ENCODE measurements at places on chromosomes 5 and 9.

- DNase-seq, result no peak
These were observed 22.1 kb downstream of the GABRP start for GRCh38 chr5:170805666-170806065.

DNA sequence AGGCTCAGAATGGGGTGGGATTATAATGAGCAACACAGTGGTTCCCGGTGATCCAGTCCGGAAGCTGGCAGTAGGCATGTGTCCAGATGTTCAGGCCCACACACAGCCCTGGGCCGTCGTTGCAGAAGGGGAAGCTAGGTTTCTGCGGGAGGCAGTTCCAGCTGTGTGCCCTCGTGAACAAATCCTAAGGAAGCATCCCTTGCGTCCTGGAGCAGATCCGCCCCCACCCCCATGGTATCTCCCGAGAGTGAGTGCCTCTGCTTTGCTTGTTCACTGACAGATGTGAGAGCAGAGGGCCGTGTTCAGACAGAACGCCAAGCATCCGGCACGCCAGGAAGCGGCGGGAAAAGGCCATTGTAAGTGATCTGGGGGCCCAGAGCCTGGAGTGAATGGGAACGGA lies 104.8 kb downstream of the PDE6A start:
- DNase-seq, result no peak

GRCh38 chr5:17412760-17413671 lies 85.0 kb upstream of the TAF11L2 start:
- no peak for DNase-seq

DNA sequence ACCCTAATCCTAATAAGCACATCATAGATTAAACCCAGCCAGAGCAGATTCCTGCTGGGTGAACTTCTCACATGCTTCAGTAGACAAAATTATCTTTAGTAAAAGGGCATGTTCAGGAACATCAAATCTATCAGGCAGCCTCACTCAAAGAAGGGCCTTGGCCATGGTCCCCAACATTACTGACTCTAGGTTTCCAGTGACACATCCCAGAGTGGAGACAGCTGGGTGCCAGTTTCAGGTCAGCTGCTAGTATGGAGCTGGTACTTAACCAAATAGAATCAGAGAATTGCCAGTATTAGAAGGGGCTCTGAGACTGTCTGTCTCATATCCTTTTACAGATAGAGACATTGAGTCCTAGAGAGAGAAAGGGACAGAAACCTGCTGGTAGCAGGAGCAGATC lies 44.1 kb upstream of the GALNT10 start:
- no peak for DNase-seq

GRCh38 chr9:13845460-13845859 lies 468.5 kb downstream of the NFIB start:
- DNase-seq, result no peak

GRCh38 chr5:127980843-127981242 lies 102.7 kb upstream of the SLC12A2 start:
- DNase-seq, result no peak

GRCh38 chr5:174327317-174327864 lies 281.9 kb downstream of the NSG2 start:
- no peak for DNase-seq

DNA sequence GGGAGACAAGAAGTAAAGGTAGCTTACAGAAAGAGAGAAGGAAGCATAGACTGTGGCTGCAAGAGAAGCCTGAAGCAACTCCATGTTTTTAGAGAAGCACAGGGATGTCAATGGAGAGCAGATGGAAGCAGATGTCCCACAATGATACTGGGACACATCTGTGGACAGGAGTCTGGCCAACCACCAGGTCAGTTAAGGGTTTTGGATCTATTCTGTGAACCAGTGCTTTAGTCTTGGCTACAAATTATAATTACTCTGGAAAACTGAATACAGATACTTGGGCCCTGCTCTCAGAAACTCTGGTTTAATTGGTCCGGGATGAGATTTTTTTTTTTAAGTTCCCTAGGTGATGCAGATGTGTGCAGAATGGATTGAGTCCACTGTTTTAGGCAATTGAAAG lies 592.8 kb downstream of the CSNK1G3 start:
- DNase-seq, result no peak

DNA sequence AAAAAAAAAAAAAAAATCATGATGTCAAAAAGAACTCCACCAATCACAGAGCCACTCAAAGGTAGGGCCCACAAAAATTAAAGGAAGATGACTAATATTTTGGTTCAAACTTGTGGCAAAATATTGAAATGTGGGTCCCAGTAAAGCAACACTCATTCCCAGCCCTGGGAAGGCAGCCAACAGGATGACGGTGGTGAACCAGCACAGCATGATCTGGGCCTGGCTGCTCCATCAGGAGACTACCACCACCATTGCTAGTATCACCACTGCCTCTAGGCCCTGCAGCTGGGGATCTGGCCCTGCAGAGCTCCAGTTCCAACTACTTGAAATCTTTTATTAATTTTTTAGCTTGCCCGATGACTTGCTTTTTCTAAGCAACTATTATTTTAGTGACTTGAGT lies 206.8 kb upstream of the ITGA1 start:
- no peak for DNase-seq

DNA sequence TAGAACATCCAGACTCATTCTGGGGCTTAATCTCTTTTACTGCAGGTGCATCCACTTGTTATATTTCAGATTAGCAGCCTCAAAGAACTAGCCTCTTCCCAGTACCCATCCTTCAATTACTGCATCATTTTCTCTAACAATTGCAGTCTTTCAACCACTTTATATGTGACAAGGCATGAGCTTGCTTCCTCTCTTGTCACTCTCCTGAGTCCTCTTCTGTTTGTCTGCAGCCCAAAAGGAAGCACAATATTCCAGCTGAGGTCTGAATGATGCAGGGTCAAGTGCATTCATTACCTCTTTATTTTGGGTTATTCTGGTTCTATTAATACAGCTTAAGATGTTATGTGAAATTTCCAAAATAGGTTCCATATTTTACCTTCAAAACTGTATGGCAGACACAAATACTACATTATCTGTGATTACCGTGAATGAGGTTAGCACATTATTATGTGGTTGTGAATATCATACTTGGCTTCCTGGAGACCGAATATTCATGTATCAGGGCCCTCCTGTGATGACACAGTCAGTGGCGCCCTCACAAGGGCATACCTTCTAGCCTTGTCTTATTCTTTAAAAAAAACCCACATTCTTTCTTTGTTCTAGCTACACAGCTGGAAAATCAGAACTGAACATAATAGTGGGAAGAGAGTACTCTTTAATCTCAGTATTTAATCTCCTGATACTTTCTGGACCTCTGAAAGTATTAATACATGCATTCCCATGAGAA lies 323.8 kb downstream of the PDE4D start:
- DNase-seq, result no peak

DNA sequence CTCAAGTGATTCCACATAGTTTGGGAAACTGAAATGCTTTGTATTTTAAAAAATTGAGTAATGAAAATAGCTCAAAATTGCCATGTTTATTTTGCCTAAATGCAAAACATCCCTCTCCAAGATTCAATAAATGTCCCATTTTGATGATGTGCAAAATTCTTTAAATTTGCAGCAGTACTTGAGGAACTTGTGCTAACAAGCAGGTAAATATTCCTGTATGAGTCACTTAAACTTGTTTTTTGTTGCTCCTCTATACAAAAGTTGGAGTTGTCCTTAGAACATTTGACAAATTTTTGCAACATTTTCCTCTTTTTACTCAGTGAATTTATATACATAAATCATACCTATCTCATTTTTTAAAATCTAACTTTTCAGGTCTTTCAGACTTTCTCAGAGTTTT lies 280.2 kb downstream of the CDH12 start:
- no peak for DNase-seq

- DNase-seq, result no peak
These were observed 12.7 kb downstream of the CNTFR start for GRCh38 chr9:34576597-34577399.

DNA sequence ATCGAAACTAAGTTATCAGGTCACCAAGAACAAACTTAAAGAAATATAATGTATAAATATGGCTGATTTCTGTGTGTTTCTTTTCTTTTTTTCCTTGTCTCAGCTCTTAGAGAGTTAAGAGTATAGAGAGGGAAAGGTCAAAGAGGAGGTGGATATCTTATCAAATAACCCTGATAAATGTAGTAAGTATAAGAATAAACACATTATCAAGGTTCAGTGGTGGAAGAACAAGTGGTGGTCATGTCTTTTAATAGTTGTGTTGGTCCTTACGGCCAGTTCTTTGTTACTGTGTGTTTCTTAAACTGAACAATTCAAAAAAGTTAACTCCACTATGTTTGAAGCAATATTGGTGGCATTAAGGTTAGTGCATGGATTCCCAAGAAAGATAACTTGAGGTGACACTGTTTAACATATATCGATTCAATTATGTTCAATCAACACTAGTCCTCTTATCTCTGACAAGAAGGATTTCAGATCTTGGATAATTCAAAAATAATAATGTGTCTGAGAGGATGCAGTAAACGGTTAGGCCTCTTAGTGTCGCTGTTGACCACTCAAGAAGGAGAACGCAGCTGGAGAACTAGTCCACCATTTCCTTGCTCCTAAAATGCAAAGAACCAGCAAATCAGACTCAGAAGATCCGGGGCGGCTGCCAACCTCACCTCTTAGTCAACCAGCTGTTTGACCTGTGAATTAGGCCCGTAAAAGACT lies at the start of gene PCDHGA3:
Gene PCDHGA3, plus strand, starts transcription at position 588 of the 711 bp plus-strand sequence. CDS start 205 bp downstream, outside the sequence.
- no peak for DNase-seq

DNA sequence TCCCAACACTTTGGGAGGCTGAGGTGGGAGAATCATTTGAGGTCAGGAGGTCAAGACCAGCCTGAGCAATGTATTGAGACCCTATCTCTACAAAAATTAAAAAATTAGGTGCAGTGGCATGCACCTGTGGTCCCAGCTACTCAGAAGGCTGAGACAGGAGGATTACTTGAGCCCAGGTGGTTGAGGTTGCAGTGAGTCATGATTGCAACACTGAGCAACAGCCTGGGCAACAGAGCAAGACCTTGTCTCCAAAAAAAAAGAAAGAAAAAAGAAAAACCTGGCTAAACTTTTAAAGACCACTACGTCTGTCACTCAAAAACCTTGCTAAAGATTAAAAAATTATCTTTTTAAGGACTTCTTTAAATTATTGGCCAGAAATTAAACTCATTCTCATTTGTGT lies 59.8 kb upstream of the ABCA1 start:
- DNase-seq, result no peak

- no peak for DNase-seq
These were observed 374.8 kb downstream of the EFNA5 start for GRCh38 chr5:107295914-107296313.

- no peak for DNase-seq
These were observed 118.1 kb downstream of the DPYSL3 start for GRCh38 chr5:147391781-147392180.

GRCh38 chr5:143390258-143390657 lies 13.2 kb downstream of the NR3C1 start:
- DNase-seq, result no peak

DNA sequence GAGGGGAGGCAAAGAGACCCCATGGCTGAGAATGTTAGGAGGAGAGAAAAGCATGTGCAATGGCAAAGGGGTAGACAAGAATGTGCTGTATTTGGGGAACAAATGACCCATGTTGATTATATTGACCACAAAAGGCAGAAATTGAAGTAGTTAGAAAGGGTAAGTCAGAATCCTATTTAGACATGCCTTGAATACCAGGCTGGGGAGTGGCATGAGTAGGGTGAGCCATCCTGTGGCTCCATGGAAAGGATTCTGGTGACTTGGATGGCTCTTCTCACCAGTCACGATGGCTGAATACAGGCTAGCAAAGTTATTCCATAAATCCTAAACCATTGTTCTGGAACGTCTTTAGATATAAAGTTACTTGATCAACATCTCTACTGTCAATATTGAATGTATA lies 73.4 kb upstream of the MEF2C start:
- DNase-seq, result no peak

DNA sequence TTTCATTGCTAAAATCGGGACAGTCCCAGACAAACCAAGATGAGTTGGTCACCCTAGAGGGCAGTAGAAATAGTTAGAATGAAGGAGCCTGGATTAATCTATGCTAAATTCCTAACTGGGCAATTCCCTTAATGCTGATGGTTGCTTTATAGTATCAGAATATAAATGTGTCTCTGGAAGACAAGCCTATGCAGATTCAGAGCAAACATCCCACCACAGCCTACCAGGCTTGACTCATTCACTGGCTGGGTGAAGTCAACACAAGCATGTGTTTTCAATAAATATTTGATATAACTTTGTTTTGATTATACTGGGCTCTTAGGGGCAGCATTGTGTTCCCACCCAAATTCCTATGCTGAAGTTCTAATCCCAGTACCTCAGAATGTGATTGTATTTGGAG lies 79.3 kb downstream of the RMI1 start:
- DNase-seq, result no peak

DNA sequence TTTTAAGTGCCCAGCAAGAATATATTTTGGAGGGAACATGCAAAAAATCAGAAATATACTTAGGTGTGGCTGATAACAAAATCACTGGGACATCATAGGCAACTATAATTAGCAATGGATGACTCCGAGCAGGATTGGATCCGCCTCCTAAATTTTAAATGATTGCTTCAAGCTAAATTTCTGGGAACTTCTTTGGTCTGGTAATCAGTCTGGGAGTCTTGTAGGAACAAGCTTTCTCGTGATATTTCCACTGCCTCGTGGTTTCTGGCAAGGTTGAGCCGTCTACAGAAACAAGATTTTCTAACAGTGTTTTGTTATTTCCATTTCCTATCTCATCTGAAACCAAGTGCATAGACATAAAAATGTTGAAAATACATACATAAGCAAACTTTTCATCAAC lies 232.6 kb downstream of the BNC2 start:
- DNase-seq, result no peak

GRCh38 chr9:37476930-37477329 lies 8.8 kb upstream of the POLR1E start:
- no peak for DNase-seq

GRCh38 chr5:153432583-153432982 lies 57.9 kb upstream of the GRIA1 start:
- no peak for DNase-seq

GRCh38 chr9:84744195-84744594 lies 74.7 kb downstream of the NTRK2 start:
- no peak for DNase-seq

GRCh38 chr5:59564895-59565294 lies 328.6 kb downstream of the PDE4D start:
- no peak for DNase-seq

- no peak for DNase-seq
These were observed 76.2 kb downstream of the SH3TC2 start for GRCh38 chr5:148986636-148987035.

- no peak for DNase-seq
These were observed 83.4 kb downstream of the SH3PXD2B start for GRCh38 chr5:172370648-172371545.

- DNase-seq, result no peak
These were observed 1.5 kb downstream of the ARHGAP26 start for GRCh38 chr5:142771666-142772065.

DNA sequence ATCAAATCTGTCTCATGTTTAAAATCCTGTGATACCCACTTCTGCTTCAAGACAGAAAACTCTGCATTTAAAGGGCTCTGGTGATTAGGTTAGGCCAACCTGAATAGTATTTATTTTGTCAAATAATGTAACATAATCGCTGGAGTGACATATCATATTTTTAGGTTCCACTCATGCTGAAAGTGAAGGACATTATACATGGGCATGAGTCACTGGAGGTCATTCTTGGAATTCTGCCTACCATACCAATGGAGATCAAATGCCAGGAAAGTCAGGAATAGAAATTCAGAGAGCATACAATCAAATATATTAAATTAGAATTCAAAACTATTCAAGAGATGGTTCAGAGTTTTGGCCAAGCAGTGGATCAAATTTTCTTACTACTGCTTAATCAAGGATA lies 97.1 kb upstream of the PRSS3 start:
- no peak for DNase-seq
